ENCODE measurements at places on chromosomes 6 and 20.
A peak's percentile ranks its signal among the peaks of the same experiment; 100 is the strongest.

GRCh38 chr20:2330090-2330695 lies 34.4 kb downstream of the TGM3 start:
- no peak for DNase-seq

GRCh38 chr6:150934380-150934779 lies 68.9 kb downstream of the MTHFD1L start:
- DNase-seq: no peak

- DNase-seq: no peak
These were observed 570.2 kb downstream of the PRKN start for GRCh38 chr6:162157167-162157870.

DNA sequence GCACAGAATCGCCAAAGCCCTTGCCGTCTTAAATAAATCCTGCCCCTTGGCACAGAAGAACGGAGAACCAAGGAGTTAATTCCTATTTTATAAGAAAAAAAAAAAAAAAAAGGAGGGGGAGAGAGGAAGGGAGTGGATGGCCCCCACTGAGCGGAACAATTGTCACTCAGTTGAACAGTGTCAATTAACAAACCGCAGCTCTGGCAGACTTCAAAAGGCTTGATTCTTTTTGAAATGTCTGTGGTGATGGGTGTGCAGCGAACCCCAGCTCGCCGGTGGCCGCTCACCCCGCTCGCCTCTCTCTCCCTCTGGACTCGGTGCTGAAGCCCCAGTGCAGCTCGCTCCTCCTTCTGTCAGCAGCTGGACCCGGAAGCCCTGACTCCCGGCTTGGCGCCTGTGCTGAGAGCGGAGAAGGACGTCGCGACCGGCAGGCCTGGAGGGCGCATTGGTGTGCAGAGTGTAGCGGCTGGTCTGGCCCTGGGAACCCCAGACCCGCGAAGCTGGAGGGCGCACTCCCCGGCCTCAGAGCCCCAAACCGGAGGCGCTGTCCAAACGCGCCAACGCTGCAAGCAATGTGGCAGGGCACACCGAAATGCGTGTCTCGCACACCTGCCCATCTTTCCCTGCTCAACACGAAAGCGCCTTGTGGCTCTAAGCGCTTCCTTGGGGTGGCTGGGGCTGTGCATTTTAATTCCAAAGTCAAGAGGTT lies 3.4 kb downstream of the LINC00237 start:
- peak; percentile 41 for DNase-seq

GRCh38 chr6:73800997-73801396 lies 105.0 kb downstream of the CD109 start:
- DNase-seq: no peak

DNA sequence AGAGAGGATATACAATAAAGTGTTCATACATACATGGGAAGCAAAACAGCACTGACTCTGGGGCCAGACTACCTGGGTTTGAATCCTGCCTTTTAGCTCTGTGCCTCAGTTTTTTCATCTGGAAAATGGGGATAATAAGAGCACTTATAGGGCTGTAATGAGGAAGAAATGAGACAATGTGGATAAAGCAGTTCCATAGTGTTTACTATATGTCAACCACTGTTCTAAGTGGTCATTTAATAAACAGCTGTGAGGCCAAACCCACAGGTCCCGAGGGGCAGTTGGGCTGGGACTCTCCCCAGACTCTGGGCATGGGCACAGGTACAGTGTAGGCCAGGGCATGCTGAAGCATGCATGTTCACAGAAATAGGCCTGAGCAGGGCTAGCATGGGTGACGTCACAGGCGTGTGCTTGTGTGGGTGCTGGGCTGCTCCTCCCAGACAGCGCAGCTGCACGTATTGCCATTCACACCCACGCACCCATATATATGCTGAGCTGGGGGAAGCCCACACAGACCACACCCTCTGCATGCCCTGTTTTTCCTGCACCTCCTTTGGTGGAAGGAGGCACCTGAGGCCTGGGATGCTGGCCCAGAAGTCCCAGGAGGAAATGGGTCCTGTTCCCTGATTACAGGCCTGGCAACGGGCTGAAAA lies 3.5 kb upstream of the PLCG1 start:
- no peak for DNase-seq

DNA sequence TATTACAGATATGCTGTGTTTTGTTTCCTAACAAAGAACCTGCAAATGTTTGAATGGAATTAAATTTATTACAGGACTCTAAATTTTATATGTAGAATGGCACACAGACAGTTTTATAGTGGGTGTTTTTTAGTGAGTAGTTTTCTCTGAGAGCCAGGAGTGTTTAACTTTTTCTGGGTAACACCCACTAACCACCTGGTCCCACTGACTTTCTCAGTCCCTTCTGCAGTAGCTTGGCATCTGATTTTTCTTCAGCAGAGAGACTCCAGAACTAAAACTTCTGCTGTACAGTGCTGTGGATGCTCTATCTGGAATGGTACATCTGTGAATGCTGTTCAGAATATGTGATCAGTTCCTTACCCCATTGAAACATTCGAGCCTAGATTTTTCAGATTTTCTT lies 6.3 kb downstream of the YWHAB start:
- DNase-seq: no peak

- no peak for DNase-seq
These were observed 8.6 kb downstream of the ADTRP start for GRCh38 chr6:11769811-11770545.

DNA sequence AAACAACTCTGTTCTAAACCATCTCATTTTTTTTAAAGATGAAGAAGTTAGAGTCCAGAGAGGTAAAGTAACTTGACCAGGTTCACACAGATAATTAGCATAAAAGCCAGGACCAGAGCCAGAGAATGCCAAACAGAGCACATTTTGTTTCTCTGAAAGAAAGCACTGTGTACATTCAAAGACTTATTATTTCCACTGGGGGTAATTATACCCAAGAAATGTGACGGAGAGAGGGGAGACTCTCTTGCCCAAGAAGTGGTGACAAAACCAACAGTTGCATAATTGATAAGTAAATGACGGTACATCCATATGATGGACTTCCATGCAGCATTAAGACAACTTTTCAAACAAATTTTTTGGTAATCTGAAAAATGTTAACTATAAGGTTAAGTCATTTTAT lies 111.6 kb downstream of the RTN4IP1 start:
- no peak for DNase-seq

GRCh38 chr6:27375613-27376079 lies 12.9 kb upstream of the ZNF391 start:
- no peak for DNase-seq

GRCh38 chr6:93970684-93971083 lies 551.3 kb upstream of the EPHA7 start:
- no peak for DNase-seq

GRCh38 chr20:60117065-60117464 lies 158.8 kb downstream of the CDH26 start:
- DNase-seq: no peak

- no peak for DNase-seq
These were observed 58.4 kb upstream of the BLCAP start for GRCh38 chr20:37586078-37586477.

DNA sequence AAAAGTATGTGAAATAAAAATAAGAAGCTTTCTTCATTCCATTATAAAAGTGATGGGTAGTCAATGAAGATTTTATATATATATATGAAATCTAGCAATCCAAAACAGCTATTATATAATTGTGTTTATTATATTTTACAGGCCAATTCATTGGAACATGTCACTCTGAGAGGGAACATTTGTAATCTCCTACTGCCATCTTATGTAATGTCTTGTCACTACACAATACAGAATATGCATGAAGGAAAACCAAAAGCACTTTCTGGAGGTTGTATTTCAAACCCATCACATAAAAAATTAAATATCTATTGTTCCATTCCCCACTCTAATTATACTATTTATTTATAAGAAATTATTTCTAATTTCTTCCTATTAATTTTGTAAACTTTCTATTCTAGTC lies 31.5 kb upstream of the IRAK1BP1 start:
- no peak for DNase-seq

DNA sequence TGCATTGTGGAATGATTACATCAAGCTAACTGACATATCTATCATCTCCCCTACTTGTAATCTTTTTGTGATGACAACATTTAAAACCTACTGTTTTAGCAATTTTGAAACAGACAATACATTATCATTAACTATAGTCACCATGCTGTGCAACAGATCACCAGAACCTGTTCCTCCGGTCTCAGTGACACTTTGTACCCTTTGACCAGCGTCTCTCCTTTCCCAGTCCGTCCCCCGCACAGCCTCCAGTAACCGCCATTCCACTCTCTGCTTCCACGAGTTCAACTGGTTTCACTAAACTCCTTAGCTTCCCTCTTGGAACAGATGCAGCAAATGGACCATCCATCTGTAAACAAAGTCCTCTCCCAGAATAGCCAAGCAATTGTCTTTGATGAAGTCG lies 21.8 kb downstream of the LRP11 start:
- no peak for DNase-seq

- no peak for DNase-seq
These were observed 103.4 kb downstream of the RTN4IP1 start for GRCh38 chr6:106525882-106526275.

GRCh38 chr20:4508773-4509172 lies 212.9 kb upstream of the PRND start:
- no peak for DNase-seq

All from stimulated activated naive CD8-positive, alpha-beta T cell treated with anti-CD3 and anti-CD28 coated beads, Interleukin-15, amount 100 ng/mL, for 72 hours (primary cell).